ENCODE measurements at places on chromosomes 2 and 18. TPM values are rescaled to one million over a fixed set of nuclear protein-coding genes. Genes with fewer than 3 reads are reported as not detected.
A peak's percentile ranks its signal among the peaks of the same experiment; 100 is the strongest.

DNA sequence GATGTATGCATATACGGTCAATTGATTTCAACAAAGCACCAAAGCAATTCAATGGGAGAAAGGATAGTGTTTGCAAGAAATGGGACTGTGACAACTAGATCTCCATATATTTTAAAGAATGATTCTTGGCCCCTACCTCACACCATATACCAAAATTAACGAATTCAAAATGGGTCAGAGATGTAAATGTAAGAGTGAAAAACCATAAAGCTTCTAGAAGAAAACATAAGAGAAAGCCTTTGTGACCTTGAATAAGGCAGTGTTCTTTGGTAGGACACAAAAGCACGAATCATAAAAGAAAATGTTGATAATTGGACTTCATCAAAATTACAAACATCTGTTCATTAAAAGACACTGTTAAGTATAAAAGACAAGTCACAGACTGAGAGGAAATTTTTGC is 5.0 kb upstream of the PROC start:
- DNase-seq = no peak

DNA sequence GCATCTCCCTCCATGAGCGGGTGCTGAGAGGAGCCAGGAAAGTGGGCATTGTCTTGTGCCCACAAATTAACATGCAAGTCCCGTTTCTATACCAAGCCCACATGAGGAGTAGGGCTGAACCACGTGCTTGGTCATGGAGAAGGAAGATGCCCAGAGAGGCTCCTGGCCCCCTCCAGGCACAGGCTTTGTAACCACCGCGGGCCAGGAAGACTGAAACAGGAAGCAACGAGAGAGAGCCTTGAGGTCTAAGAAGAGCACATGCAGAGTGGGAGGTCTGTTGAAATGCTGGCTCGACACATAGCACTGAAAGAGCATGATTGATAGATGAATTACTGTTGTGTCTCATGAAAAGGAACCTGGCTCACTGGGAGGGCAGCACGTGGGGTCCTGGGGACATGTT is 36.3 kb downstream of the VWA3B start:
- no peak for DNase-seq

DNA sequence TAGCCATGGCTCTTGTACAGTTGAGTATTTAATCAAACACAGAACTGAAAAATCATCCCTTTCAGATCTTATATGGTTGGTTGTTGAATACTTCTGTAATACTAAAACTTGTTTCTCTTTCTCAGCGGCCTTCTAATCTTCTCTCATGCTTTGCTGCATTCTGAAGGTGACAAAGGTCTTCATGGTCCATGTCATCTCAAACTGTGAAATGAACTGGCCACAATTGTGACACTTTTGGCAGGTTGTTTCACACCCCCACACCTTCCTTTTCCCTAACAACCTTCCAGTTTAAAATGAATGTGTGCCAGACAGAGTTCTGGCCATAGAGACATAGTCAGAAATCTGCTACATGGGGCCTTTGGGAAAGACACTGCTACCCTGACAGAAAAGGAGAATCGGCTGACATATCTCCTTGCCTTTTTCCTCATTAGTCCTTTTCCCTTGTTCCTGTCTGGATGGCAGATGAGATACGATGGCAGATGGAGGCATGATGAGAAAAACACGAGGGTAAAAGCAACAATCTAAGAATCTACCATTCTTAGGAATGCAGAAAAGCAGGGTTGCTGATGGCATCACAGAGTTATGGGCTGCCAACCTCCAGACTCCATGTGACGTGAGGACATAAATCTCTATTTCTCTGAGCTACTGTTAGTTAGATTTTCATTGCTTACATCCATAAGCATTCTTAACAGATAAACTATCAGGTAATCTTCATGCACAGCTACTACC is 106.5 kb downstream of the PIGN start:
- DNase-seq = peak; percentile 46

- no peak for DNase-seq
Observed at GRCh38 chr2:216159646-216160045, 50.5 kb downstream of the XRCC5 start.

DNA sequence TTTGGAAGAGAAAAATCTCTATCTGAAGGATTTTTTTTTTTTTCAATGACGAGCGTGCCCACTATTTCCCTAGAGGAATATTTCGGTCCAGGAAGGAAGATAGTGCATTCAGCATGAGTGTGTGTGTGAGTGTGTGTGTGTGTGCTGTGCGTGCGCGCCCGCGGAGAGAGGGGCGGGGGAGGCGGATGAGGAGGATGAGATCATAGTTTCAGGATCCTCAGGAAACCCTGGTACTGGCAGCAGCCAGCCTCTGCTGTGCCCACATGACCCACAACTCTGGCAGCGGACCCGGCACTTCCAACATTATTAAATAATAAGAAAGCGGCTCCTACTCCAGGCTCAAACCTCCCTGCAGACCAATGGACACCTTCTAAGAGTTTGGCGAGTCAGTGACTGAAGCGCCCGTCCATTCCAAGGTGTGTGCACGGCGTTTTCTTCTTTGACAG is 217.0 kb upstream of the DTNA start:
- DNase-seq = peak; percentile 87

DNA sequence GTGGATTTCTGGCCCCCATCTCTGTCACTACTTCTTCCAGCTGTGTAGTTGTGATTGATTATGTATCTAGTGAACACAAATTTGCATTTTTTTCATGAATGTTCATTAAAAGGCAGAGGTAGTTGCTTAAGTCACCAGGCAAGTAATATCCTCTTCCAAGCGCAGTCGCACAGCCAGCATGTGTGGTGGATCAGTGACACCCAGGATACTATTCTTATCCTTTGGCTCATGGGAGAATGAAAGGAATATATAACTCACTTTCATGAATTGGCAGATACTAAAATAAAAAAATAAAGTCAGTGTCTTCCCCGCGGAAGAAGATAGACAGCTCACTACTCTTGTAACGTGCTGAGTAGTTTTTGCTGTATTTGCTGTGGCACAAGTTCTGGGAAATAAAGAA is 387.8 kb downstream of the CDH7 start:
- no peak for DNase-seq

DNA sequence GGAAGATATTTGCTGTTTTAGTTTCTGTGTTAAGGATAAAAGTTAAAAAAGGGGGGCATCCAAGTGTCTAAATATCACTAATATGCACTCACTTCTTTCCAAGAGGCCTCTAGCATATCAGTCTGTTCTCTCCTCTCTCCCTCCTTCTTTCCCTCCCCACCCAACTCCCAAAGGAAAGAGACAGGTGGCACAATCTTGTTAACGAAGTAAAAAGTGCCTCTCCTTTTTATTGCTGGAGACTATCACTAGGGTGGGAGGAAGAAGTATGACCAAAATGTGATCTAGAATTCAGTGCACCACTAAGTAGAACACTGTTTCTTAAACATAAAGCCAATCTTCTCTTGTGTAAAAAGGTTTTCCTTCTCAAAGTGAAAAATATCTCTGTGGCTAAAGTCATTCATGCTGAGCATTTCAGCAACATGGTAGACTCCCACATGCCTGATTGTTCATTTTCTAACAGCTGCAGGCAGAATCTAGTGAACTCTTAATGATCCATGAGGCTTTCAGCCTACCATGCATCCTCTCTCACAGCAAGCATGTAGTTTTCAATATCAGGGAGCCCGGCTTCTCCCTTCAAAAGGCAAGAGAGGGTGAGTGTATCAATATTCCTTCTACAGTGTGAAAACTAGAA is 39.5 kb downstream of the RNU4ATAC start:
- DNase-seq = no peak

Gene SCYGR4
- polyA plus RNA-seq = not detected

Measured in kidney (tissue), 22 donors.